ENCODE measurements at places on chromosomes 3 and 15.
A peak's percentile ranks its signal among the peaks of the same experiment; 100 is the strongest.

DNA sequence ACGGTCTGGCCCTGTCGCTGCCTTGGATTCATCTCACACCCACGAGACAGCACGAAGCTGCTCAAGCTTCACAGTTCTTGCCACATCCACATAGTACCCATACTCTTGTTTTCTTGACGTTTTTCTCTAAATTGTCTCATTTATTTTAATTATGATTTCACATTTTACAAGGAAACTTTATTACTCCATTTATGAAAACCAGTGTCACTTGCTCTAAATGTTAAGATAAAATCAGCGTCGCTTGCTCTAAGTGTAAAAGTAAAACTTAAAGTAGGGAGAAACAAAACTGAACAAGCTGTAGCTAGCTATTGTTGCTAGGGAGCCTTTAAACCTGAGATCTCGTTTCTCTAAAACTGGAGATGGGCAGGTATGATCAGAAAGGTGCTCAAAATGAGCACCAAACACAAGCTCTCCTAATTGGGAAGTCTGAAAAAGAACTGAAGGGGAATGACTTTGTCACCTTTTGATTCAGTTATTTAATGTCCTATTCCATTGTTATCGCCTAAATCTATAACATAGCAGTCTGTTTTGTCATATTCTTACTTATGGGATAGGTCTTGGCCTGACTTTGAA lies 680 bp downstream of the IFT122 start:
- DNase-seq: no peak

GRCh38 chr15:35557544-35557943 lies 11.6 kb upstream of the DPH6 start:
- DNase-seq: peak; percentile 75

DNA sequence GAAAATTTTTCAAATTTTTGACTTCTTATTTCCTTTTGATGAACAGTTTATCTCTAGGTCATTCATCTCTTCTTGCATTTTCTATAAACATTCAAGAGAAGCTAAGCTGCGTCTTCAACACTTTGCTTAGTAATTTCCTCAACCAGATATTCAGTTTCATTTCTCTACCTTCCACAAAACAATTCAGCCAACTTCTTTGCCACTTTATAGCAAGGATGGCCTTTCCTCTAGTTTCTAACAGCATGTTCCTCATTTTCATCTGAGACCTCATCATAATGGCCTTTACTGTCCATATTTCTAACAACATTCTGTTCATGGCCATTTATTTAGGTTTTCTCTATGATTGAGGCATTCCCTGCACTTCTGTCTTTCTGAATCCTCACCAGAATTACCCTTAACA lies 90.0 kb downstream of the ARIH1 start:
- DNase-seq: no peak

- DNase-seq: peak; percentile 62
Observed at GRCh38 chr3:54826251-54826691, 101.6 kb downstream of the LRTM1 start.

DNA sequence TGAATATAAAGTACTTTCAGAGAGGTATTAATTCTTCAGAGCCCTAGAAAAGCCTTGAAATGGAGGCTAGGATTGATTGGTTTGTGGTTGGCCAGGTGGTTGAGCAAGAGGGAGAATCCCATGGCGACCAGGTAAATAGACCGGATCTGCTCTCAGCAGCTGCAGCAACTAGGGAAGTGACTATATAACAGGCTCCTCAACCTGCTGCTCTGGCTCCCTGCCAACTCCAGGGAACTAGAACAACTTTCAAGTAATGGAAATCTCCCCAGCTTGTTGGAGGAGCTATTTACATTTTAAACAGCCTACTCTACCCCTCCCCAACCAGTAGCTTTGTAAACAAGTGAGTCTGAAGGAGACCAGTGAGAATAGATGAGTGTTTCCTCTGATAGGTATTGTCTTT lies 121.8 kb upstream of the CADM2 start:
- no peak for DNase-seq

DNA sequence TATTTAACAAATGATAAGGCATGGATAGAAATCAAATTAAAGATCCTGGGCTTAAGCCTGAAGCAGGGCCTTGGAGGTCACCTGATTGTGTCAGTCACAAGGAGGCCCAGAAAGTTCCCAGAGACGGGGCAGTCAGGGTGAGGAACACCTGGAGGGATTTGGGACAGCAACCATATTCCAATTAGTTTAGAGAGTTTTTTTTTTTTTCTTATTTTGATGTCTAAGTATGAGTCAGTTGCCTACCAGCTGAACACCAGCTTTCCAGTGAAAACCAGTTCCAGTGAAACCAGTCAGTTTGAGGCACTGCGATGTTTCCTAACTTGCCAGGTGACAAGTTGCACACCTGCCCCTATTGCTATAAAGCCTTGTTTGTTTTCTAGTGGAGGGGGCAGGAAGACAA lies 350.7 kb upstream of the AZI2 start:
- no peak for DNase-seq

All from fibroblast of skin of scalp (primary cell).